ENCODE measurements at places on chromosomes 5 and 9.

- no peak for DNase-seq
These were observed 655 bp downstream of the GRIN1 start for GRCh38 chr9:137139468-137140150.

DNA sequence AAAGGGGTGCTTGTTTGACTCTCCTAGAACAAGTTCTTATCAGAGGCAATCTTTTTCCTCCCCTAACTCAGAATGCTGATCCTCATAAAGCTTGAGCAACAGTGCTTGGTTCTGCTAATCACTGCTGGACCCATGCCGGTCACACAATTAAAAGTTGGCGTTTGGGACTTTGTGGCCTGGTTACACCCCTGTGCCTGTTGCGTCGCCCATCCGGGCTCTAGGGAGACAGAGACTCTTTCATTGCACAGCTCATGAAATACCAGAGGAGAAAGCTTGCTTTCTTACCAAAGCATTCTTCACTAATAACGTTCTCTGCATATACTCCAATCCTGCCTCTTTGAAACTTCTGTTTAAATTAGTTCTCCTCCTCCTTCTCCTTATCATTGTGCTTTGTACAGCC lies 301.1 kb downstream of the NR3C1 start:
- no peak for DNase-seq

- no peak for DNase-seq
These were observed 203.8 kb downstream of the ARHGAP26 start for GRCh38 chr5:142973932-142974331.

- DNase-seq: no peak
These were observed 839.3 kb upstream of the ARRDC3 start for GRCh38 chr5:92222449-92222848.

DNA sequence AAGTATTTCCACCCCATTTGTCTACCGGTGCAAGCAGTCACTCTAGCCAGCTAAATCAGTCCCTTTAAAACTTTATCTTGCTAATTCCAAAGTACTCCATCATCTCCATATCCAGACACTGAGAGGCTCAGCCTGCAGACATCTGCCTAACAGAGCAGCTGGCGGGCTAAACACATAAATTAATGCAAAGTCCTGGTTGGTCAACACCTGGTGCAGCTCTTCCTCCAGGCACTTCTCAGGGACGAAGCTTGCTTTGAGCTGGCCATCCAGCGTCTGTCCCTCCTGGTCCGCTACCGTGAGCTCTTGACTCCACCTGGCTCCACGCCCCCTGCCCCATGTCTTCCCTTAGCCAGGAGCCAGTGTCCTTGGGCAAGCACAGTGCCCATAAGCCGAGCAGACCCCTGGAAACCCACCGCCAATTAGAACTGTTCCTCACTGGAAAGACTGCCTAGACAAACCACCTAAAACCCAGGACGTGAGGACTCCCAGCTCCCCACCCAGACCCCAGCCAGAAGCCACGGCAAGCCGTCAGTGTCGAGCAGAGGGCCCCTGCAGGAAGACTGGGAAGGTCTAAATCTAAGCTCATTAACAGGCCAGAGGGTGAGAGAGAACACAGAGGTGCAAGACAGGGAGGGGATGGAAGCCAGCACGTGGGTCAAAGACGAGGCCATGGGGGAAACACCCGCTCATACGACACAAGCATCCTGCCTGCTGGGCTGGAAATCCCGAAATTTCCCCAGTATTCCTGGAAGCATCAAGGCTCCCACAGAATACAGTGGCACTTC lies 120.0 kb downstream of the COL23A1 start:
- DNase-seq: no peak

GRCh38 chr9:93894691-93895079 lies 60.5 kb downstream of the BARX1 start:
- no peak for DNase-seq

Data from LHCN-M2 (cell line).